ENCODE measurements at places on chromosomes 4 and X. TPM values are rescaled to one million over a fixed set of nuclear protein-coding genes. Genes with fewer than 3 reads are reported as not detected.

- DNase-seq, result no peak
These were observed 36.3 kb upstream of the PDLIM5 start for GRCh38 chr4:94415448-94415847.

- DNase-seq, result no peak
These were observed 1798.9 kb downstream of the PCDH7 start for GRCh38 chr4:32519060-32519459.

- no peak for DNase-seq
These were observed 9.4 kb upstream of the CT47C1 start for GRCh38 chrX:119063428-119063827.

DNA sequence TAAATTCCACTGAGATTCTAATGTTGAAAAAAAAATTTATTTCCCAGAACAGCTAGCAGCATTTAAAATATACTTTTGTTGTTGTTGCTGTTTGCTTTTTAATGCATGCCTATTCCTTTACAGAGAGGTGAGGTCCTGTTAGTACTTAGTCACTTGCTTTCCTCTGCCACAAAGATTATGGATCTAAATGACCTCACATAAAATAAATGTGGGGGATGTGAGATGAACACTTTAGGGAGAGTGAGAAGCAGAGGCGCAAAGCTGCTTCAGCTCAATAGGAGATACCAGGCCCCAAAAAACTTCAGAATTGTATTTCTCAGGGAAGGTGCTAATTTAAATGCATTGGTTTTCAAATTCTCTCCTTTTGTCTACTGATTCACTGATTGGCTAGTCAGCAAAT, 4.0 kb downstream of the LDB2 start:
- no peak for DNase-seq

Gene SSX2B
- 2.6 TPM for total RNA-seq
